ENCODE measurements at places on chromosomes 7 and 10.
A peak's percentile ranks its signal among the peaks of the same experiment; 100 is the strongest.

- DNase-seq = no peak
These were observed 570.2 kb upstream of the POM121L12 start for GRCh38 chr7:52465216-52465615.

GRCh38 chr10:72509941-72510340 is 115.9 kb downstream of the MICU1 start:
- DNase-seq = no peak

GRCh38 chr10:114987995-114988394 is 50.0 kb downstream of the TRUB1 start:
- DNase-seq = no peak

GRCh38 chr7:92773808-92774207 is 62.6 kb downstream of the CDK6 start:
- DNase-seq = no peak

- DNase-seq = no peak
These were observed 73.9 kb downstream of the TMEM130 start for GRCh38 chr7:98795741-98796493.

GRCh38 chr10:45370202-45370955 is 3.6 kb upstream of the ALOX5 start:
- DNase-seq = no peak

DNA sequence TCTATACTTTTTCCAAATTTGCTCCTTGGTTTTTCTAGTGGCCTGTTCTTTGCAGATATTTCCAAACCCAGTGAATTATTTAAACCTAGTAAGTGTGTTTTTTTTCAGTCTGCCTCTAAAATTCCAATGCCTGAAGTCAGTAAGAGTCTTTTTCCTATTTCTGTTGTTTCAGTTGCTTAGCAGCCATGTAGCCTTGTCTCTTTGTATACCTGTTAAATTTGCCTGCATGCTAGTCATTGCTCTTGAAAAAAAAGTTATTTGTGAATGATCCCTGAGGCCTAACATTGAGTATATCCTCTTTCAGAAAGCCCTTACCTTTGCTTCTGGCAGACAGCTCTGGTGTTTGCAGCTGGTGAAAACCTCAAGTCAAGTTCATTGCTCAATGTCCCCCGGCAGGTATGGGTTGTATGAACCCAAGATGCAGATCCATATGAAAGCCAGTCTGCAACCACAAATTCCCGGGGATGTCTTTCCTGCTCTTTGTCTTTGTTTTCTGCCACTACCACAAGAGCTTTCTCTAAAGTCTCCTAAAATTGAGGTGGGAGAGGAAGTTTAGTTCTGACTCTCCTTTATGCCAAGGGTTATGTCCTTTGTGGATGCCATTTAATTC is 35.7 kb downstream of the CH25H start:
- DNase-seq = no peak

DNA sequence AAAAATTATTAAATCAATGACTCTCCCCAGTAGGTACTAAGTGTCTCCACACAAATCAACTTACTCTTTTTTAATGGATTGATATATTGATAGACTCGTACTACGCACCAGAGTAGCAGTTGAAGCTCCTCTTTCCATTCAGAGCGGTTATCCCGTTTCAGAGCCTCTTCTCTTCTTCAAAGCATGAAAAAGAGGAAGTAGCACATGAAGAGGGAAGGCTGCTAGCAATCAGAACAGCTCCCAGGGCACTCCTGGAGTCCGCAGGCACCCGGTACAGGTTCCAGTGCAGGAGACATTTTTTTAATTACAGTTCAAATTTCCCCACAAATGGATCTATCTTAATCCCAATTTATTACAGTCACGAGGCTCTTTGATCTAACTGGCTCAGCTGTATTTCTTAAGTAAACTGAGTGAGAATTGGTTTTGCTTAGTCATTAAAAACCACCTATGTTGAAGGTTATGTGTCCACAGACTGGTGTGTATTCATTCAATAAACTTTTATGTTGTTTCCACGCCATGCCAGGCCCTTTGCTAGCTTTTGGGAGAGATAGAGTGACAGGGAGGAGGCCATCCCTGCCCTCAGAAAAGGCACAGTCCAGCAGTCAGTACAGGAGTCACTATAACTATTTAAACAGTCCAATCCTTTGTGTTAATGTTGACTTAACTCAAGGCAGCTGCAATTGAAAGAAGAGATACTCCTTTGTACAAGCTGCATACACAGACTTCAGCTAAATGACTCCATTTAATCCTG is 32.1 kb upstream of the CALN1 start:
- no peak for DNase-seq

DNA sequence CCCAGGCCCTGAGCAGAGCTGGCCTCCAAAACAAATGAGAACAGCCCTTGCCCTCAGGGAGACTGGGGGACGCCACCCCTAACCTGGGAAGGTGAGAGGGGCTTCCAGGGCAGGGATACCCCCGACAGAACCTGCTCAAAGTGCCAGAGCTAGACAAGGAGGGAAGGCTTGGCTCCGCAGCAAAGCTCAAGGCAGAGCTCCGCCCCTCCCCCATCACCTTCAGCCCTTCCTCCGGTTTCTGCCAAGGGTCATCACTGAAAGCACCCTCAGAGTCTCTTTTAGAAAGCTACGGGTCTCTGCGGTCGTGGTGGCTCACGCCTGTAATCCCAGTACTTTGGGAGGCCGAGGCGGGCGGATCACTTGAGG is 73.4 kb upstream of the CUX1 start:
- DNase-seq = no peak

DNA sequence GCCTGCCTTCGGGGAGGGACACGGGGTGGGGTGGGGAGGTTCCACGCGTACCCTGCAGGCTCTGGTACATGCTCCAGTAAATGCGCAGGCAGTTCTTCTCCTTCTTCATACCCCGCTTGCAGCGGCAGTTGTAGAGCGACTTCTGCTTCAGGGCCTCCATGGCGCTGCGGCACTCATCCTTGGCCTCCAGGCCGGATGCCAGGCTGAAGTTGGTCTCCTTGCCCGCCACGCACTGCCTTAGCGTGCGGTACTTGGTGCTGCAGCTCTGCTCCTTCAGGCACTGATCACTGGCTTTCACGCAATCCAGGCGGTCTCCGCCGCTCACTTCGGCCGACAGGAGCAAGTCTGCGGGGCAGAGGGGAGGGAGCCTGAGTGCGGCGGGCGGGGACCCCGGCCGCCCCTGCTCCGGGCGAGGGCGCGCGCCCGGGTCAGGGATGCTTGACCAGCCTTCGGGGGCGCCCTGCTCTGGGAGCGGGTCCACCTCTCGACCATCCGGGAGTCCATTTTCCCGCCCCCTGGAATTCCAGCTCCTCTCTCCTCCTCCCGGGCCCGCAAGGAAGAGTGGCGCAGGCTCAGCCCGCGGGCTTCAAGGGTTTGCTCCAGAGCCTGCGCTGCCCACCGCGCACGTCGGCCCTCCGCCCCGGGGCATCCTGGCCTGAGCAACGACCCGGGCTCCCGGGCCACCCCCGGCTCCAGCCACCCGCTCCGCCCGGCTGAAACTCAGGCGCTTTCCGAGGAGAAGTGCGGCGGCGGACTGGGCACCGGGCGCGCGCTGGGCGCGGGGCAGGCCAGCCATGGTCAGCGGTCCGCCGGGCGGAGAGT is 2.0 kb downstream of the GFRA1 start:
- peak; percentile 17 for DNase-seq

- no peak for DNase-seq
These were observed 615.8 kb downstream of the CCSER2 start for GRCh38 chr10:84944187-84944586.

- no peak for DNase-seq
These were observed 115.5 kb downstream of the LSMEM1 start for GRCh38 chr7:112596260-112596659.
